ENCODE measurements at places on chromosomes 7 and 10.

DNA sequence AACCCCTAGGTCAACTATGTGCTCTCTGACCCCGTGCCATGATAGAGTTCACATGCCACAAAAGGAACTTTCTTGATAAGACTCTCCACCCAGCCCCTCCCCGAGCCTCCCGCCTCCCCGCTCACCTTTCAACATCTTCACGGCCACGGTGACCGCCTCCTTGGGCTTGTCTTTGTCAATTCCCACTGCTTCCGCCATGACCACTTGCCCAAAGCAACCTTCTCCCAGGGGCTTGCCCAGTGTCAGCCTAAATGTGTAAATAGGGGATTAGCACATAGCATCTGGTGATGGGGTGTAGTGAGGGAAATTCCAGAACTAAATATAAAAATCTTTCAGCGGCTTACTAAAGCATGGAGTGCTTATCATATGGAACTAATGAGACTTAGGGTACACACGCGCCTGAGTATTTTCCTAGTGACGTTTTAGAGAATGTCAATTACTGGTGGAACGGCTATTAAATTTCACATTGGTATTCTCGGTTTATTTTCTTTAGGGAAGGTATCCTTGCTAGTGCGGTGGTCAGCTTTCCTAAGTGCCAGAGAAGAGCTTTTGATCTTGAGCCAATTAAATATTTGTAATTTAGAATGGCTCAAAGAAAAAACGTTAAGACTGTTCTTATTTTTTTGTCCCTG is 97.4 kb downstream of the FGFR2 start:
- H3K4me3 ChIP-seq = no peak overlapping the region
- no peak for DNase-seq
- no peaks in the 10 kb centered on the region for H3K27me3 ChIP-seq
- H3K4me1 ChIP-seq = no peaks in the 10 kb centered on the region
- no peaks in the 10 kb centered on the region for H3K36me3 ChIP-seq

- peaks cover 9% of the 10 kb centered on the region for H3K4me1 ChIP-seq
- no peak overlapping the region for H3K4me3 ChIP-seq
- H3K27ac ChIP-seq = no peak overlapping the region
- peaks cover 43% of the 10 kb centered on the region for H3K27me3 ChIP-seq
Observed at GRCh38 chr10:1290071-1290471, 233.9 kb downstream of the WDR37 start.

- peaks cover 16% of the 10 kb centered on the region for H3K36me3 ChIP-seq
- H3K4me3 ChIP-seq = no peak overlapping the region
- no peaks in the 10 kb centered on the region for H3K27me3 ChIP-seq
Observed at GRCh38 chr10:114426476-114426875, 22.2 kb upstream of the AFAP1L2 start.

DNA sequence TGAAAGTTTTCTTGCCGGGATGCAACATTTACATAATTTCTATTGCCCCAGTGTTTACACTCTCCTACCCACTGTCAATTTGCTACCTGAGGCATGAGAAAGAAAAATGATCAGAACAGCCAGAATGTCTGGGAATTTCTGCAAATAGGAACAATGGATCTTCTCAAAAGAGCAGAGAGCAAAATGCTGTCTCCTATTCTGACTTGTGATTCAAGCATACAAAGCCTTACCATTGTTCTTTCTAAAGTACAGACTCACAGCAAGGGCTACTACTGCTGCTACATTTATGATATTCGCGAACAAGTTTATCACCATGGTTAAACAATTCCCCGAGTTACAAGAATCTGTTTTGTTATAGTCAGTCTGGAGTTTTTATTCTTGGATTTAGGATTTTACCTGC is 329.9 kb upstream of the CELF2 start:
- H3K27me3 ChIP-seq = peaks cover 12% of the 10 kb centered on the region
- H3K27ac ChIP-seq = no peak overlapping the region
- no peaks in the 10 kb centered on the region for H3K4me1 ChIP-seq
- H3K4me3 ChIP-seq = no peak overlapping the region

DNA sequence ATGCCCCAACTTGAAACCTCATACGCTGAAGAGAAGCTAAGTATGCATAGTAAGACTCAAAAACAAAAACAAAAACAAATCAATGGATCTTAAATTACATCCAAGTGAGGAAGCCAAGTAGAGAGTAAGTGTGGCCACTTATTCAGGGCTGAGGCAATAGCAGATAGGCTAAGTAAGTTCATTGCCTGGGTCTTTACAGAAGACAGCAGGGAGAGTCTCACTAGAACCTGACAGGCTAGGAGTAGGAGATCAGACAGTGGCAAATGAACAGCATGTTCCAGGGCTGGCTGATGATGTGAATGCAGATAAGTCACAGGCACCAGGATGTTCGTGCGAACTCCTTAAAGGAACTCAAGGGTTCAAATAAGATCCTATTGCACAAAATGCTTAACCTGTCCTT is 568.6 kb downstream of the KCNMA1 start:
- no peaks in the 10 kb centered on the region for H3K4me1 ChIP-seq
- H3K27me3 ChIP-seq = no peaks in the 10 kb centered on the region
- no peak overlapping the region for H3K4me3 ChIP-seq

DNA sequence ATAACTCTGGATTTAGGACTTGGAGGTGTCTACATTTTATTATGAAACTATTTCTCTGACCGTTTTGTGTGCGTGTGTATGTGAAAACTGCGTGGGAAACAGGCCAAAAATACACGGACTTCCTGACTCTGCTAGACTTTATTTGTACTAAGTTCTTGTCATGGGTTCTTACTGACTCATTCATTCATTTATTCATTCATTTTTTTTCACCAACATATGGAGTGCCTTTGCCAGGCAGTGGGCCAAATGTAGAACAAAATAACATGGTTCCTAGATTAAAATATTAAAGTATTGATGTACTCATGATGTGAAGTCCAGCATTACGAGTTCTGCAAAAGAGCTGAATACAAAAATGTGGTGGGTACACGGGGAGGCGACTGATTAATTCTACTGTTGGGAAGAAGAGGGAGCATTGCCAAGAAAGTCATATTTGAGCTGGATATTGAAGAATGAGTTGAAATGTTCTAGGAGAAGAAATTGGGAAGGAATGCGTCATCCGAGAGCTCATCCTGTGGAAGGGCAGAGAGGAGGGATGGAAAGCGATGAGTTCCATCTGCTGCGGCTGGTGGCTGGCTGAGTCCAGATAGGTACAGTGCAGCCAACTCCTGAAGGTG is 24.6 kb downstream of the CACNB2 start:
- H3K36me3 ChIP-seq = no peaks in the 10 kb centered on the region
- no peak overlapping the region for H3K27ac ChIP-seq
- H3K4me1 ChIP-seq = no peaks in the 10 kb centered on the region
- no peak overlapping the region for H3K4me3 ChIP-seq

GRCh38 chr7:25429731-25430130 is 201.4 kb upstream of the NPVF start:
- no peak overlapping the region for H3K27ac ChIP-seq
- DNase-seq = no peak
- no peak overlapping the region for H3K4me3 ChIP-seq

GRCh38 chr10:29748109-29748650 is 113.4 kb upstream of the SVIL start:
- H3K4me1 ChIP-seq = no peaks in the 10 kb centered on the region
- H3K27ac ChIP-seq = no peak overlapping the region
- peaks cover 6% of the 10 kb centered on the region for H3K27me3 ChIP-seq
- DNase-seq = no peak

DNA sequence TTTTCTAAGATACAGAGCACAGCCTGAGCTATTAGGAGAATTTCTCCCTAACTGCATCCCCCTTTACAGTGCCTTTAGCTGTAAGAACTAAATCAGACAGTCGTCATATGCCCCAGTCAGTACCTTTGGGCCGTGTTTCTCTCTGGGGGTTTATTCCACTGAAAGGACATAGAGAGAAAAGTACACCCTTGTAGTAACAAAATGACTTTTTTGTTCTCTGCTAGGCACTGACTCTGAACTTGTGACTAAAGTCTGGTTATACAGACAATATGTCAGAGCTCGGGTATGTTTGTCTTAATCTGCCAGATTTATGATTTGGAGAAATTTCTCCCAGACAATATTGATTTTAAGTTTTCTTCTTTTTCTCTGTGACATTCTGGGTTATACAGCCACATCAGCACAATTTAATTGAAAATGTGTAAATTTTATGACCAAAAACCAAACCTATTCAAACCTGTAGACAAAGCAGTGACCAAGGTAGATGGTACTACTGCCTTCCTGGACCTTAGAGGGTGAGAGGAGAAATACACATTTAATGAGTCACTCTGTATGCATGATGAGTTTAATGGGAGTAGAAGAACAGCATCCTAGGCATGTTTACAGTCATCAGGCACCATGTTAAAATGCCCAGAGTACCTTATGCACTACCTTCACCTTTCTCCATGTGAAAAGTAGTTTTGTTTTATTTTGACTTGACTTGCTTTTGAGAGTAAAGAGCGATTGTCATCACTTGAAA is 156.1 kb upstream of the PLXDC2 start:
- H3K4me3 ChIP-seq = no peak overlapping the region
- no peaks in the 10 kb centered on the region for H3K4me1 ChIP-seq
- H3K27ac ChIP-seq = no peak overlapping the region
- H3K27me3 ChIP-seq = no peaks in the 10 kb centered on the region

DNA sequence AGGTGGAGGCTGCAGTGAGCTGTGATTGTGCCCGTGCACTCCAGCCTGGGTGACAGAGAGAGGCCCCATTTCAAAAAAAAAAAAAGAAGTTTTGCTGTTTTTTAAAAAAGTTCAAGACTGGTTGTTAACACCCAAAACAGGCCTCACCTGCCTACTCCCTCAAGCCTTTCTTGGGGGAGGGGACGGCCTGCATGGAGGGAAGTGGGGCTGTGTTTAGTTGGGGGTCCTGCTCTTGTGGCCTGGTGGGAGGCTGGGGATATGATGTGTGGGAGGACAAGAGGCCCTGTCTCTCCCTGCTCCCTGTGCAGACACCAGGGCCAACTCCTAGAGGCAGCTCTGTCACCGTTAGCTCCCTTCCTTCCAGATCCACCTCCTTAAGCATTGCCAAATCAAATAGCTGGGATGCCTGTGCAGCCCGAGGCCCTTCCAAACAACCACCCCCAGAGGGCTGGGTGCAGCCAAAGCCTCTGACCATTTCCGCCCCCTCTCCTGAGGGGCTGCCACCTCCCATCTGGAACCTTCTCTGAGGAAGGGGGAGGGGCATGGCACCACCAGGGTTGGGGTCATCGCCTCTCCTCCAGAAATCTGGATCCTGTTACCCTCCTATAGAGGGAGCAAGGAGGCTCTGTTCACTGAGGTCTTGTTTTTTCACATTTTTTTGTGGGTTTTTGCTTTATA is 32.9 kb upstream of the ANKRD2 start:
- no peaks in the 10 kb centered on the region for H3K4me1 ChIP-seq
- no peaks in the 10 kb centered on the region for H3K36me3 ChIP-seq
- H3K27me3 ChIP-seq = peaks cover 5% of the 10 kb centered on the region
- no peak for DNase-seq
- no peak overlapping the region for H3K4me3 ChIP-seq

- H3K36me3 ChIP-seq = no peaks in the 10 kb centered on the region
- H3K27me3 ChIP-seq = peaks cover 4% of the 10 kb centered on the region
- H3K27ac ChIP-seq = no peak overlapping the region
- H3K4me3 ChIP-seq = no peak overlapping the region
- no peaks in the 10 kb centered on the region for H3K4me1 ChIP-seq
- no peak for DNase-seq
Observed at GRCh38 chr10:49417311-49418052, 21.6 kb upstream of the DRGX start.

- DNase-seq = no peak
- no peak overlapping the region for H3K27ac ChIP-seq
- H3K36me3 ChIP-seq = no peaks in the 10 kb centered on the region
- no peak overlapping the region for H3K4me3 ChIP-seq
- no peaks in the 10 kb centered on the region for H3K4me1 ChIP-seq
- H3K27me3 ChIP-seq = peaks cover 9% of the 10 kb centered on the region
Observed at GRCh38 chr10:61098966-61099365, 155.0 kb upstream of the RHOBTB1 start.

DNA sequence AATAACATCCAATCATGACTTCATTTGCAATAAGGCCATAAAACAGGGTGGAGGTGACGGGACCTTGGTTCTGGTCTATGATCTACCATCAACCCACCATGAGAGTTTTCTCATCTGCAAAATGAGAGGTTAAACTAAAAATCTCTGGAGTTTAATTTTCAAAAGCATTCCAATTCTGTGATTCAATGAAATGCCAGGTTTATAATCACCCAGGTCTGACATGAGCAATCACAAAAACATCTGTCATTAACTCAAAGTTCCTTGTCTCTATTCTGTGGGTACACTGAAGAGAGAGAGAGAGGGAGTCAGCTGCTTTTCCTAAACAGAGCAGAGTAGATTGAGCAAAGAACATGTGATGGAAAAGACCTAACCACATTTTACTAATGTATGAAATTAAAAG is 75.4 kb downstream of the NUDCD3 start:
- no peak overlapping the region for H3K27ac ChIP-seq
- H3K4me3 ChIP-seq = no peak overlapping the region
- peaks cover 23% of the 10 kb centered on the region for H3K36me3 ChIP-seq
- no peak for DNase-seq
- no peaks in the 10 kb centered on the region for H3K27me3 ChIP-seq

GRCh38 chr7:157542068-157543021 is 205.5 kb downstream of the DNAJB6 start:
- peaks cover 13% of the 10 kb centered on the region for H3K4me1 ChIP-seq
- no peak for DNase-seq
- peaks cover 5% of the 10 kb centered on the region for H3K36me3 ChIP-seq
- no peak overlapping the region for H3K4me3 ChIP-seq
- no peak overlapping the region for H3K27ac ChIP-seq

DNA sequence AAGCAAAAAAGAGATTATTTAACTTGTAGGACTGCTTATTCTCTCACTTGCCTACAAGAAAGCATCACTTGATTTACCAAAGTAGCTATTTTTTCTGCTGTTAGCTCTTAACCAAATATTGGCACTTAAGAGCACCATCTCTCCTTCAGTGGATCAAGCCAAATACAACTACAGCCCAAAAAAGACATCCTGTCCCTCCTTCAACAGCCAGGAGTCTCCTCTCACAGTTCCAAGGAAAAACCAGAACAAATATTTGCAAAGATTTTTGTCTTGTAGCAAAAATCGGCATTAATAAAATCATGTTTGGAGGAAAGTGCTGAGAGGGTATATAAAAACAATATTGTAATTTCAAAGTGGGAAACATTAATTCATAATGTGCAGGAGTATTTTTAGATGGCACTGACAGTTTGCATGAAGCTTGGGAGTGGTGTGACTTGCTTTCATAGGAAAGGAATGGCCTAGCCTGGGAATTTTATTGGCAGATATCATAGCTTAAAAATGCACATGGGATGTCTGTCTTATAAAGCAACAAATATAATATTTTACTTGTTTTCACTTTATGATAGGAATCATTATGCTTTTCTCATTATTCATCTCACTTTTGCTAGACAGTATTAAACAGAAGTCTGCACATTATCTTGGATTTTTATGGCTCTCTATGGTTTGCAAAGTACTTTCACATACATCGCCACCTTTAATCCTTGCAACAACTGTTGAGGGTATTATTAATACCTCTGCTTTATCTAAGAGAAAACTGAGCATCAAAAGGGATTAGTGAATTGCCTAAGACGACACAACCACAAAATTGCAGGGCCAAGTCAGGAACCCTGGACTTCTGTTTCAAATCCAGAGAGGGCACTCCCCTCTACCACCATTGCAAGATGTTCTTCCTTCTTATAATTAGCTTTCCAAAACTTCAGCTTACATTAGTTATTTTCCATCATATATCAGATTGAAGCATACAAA is 103.5 kb downstream of the AGMO start:
- H3K4me3 ChIP-seq = no peak overlapping the region
- H3K36me3 ChIP-seq = no peaks in the 10 kb centered on the region
- no peak for DNase-seq
- H3K27ac ChIP-seq = no peak overlapping the region
- no peaks in the 10 kb centered on the region for H3K27me3 ChIP-seq
- H3K4me1 ChIP-seq = no peaks in the 10 kb centered on the region

- H3K27ac ChIP-seq = no peak overlapping the region
- H3K4me1 ChIP-seq = no peaks in the 10 kb centered on the region
Observed at GRCh38 chr7:106257752-106258151, 27.0 kb downstream of the NAMPT start.
